Glomerular endothelial cell (primary cell): ENCODE measurements at places on chromosomes 3 and 15. TPM values are rescaled to one million over a fixed set of nuclear protein-coding genes. Genes with fewer than 3 reads are reported as not detected.
A peak's percentile ranks its signal among the peaks of the same experiment; 100 is the strongest.

The LCMT2 gene
- 2.6 and 6.7 TPM in 2 replicates for total RNA-seq

The HYAL1 gene
- total RNA-seq: 0.73 and 1.2 TPM in 2 replicates

The GOLGA6D gene
- total RNA-seq: not detected in 2 replicates

The TMCO5A gene
- not detected in 2 replicates for total RNA-seq

The P2RY1 gene
- 0.87 and 1.3 TPM in 2 replicates for total RNA-seq

The PSTPIP1 gene
- not detected in 2 replicates for total RNA-seq

The NRG4 gene
- total RNA-seq: not detected in 2 replicates

The GCSAM gene
- total RNA-seq: not detected in 2 replicates

GRCh38 chr3:48926425-48927392 is 8.1 kb downstream of the ARIH2 start:
- no peak for DNase-seq

- no peak for DNase-seq
Observed at GRCh38 chr3:25044762-25045710, 383.0 kb upstream of the RARB start.

- no peak for DNase-seq
Observed at GRCh38 chr3:143865302-143865701, 17.0 kb upstream of the SLC9A9 start.

DNA sequence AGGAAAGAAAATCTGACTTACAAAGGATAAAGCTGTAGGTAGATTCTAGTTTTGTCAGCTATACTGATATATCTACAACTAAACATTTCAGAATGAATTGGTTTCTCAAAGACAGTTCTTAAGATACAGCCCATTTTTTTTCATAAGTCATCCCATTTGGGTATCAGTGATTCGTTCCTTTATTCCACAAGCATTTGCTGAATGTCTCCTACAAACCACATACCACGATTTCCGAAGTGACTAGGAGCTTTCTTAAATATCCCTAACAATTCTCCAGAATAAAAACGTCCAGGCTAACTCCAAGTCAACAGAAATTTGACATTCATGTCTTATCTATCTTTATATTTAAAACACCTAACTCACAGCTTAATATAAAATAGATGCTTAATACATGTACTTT is 59.8 kb downstream of the TP53BP1 start:
- DNase-seq: no peak

DNA sequence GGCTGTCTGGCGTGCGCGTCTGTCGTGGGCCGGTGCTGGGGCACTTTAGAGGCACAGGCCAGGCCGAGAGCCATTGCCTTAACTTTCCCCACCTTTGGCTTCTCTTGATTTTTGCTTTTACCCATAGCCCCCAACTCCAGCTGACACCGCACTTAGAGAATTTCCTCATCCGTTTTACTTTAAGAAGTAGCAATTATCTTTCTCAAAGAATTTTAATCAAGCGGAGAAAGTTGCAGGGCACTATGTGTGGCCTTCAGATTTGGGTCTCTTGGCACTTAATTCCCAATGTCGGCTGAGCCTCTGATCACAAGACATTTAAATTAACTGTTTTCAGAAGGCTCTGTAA is 1.2 kb downstream of the ALDH1A3 start:
- DNase-seq: no peak

GRCh38 chr15:64706011-64706911 is 69.1 kb downstream of the RBPMS2 start:
- no peak for DNase-seq

DNA sequence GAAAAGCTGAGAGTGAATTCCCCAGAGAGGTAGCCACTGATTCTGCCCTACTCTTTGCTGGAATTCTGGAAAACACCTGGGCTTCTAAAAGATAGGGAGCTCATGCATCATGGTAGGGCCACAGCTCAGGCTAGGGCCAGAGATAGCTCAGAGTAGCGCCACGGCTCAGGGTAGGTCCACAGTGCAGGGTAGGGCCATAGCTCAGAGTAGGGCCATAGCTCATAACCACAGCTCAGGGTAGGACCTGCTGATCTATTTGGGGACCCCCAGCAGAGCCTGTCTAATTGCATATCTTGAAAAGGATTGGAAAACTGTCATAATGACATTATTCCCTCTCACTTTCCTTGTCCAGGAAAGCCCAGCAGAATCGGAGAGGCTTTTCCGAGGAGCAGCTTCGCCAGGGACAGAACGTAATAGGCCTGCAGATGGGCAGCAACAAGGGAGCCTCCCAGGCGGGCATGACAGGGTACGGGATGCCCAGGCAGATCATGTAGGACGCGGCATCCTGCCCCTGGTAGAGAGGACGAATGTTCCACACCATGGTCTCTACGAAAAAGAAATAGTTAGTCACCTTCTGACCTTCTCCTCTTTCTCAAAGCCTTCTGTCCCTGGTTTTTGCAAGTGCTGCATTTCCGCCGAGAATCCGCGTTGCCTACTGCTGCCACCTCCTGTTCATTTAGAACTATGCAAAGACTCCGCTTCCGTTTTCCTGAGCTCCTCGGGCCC is 14.5 kb downstream of the TAGLN3 start:
- DNase-seq: peak; percentile 36

DNA sequence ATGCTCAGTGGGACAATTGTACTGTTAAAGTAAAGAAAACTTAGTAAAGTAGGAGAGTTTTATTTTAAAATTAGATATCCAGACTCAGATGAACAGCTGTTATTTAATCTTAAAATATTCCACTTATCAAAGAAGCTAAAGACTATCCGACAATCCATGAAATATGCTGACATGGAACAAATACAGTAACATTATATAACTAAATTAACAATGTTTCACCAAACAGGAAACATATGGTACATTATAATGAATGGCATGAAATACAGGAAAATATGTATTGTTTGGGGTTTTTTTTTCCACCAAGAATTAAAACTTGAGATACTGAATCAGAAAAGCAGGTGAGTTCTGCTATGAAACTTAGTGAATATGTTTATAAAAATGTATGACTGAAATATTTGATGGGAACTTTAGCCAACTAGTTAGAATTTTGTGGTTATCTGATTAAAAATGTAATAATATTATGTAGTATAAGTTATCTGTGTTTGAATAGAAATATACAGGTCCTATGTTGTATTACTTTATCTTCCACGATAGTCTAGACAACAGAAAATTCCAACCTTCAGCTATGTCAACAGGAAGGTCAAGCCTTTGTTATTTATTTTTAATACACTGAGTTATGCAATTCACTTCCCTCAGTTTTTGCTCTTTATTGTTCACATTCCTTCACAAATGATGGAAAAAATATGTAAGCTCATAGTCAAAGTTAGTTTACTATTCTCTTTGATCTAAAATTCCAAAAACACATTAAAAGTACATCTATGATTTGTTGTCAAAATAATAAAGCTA is 72.7 kb downstream of the UACA start:
- DNase-seq: no peak

DNA sequence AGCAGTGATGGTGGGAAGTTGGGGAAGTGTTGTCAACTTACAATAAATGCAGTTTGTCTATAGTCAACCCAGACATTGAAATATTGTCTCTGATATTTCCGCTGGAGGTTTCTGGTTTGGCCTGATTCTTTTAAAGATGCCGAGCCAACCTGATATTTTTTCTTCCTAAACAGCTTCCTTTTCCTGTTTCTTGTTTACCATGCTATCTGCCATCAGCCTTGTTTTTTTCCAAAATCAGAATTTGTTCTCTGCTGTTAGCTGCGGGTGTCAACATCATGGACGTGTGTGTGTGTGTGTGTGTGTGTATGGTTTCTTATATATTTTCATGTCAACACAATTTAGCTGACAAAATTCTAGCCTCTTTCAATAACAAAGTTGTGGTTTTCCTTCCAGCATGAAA is 41.2 kb upstream of the XCR1 start:
- DNase-seq: no peak

DNA sequence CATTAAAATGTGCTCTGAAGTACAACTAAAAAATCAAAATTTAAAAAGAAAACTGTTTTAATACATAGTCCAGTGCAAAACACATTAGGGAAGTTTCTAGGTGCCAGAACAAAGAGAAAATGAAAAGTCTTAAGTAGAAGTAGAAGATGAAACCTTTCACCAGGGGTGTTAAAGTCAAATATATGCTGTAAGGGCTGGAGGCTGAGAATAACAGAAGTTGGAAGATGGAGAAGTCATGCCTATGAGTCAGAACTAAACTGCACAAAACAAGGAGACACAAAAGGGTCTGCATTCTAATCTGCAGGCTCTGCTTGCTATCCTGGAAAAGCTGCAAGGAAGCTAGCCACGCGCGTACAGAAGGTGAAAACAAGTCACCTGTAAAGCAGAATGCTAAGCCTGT is 48.7 kb upstream of the CPB1 start:
- DNase-seq: no peak

DNA sequence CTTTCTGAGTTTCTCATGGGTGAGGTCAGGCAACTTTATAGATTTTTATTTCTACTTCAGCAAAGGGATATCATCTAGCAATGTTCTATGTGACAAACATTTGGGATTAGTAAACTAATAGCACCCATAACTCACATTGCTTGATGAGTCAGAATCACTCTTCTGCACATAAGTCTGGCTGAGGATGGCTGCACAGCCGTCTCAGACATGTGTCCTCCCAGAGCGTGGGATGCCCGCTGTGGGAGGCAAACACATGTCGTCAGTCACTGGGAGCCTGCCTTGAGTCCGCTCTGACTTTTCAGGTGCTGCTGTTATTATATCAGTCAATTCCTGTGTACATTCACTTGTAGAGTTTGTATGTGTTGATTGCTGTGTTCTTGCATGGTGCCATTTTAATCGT is 230.7 kb upstream of the TRIM42 start:
- no peak for DNase-seq

DNA sequence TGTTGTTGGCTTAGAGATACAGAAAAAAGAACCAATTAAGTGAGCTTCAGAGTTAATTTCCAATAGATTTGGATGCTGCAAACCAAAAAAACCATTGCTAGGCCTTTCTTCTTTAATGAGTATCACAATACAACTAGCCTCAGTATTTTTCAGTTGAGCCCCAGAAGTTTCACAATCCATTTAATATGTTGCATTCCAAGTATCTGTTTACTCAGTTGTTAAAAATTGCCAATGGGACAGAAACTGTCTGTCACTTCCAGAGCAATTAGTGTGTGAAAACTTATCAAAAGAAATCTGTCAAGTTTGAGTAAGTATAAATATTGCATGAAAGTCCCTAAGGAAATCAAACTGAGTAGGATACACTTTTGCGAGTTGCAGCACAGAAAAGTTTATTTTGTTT is 247.8 kb downstream of the IL5RA start:
- no peak for DNase-seq

DNA sequence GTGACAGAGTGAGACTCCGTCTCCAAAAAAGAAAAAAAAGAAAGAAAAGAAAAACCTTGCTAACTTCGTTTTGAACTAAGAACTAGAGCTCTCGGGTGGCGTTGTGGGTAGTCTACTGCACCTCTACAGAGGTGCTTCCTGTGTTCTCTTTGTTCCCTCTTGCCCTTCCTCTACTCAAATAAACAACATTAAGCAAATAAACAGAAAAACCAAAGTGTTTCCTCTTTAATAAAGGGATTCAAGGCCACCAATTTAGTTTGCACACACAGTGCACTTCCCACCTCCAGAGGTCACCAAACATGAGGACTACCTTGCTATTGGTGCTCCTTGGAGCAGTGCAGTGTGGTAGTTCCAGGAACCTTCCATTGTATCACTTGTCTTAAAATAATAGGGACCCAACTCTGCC is 354.2 kb upstream of the TBL1XR1 start:
- no peak for DNase-seq

GRCh38 chr15:40471808-40472150 is 995 bp downstream of the CHST14 start:
- no peak for DNase-seq
